ENCODE measurements at places on chromosomes 2 and 18.

GRCh38 chr2:128362889-128363228, 44.2 kb upstream of the HS6ST1 start:
- DNase-seq, result no peak

DNA sequence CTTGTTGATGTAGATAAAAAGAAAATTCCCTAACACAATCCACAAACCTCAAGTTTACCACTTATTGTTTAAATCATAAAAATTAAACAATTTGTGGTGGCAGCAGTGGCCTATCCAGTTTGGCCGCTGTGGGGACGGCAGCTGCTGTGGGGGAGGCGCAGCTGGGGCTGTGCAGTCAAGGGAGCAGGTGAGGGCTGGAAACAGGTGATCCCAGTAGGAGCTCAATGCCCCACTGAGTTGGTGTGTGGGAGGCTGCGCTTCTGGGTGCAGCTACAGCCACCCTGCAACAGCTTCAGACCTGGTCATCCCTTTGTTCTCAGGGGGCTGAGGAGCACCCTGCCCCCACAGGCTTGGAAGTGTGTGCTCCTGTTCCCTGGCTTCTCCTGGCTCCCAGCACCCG, 266.0 kb upstream of the FSIP2 start:
- no peak for DNase-seq

GRCh38 chr18:72412927-72413326, 131.2 kb downstream of the CBLN2 start:
- DNase-seq, result no peak

DNA sequence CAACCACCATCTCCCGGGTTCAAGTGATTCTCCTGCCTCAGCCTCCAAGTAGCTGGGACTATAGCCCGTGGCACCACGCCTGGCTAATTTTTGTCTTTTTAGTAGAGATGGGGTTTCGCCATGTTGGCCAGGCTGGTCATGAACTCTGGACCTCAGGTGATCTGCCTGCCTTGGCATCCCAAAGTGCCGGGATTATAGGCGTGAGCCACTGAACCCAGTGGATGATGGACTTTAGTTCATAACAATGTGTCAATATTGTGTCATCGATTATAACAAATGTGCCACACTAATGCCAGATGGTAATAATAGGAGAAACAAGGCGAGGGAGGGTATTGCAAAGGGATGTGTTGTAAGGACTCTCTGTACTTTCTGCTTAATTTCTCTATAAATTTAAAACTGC, 216.6 kb downstream of the ZBTB7C start:
- no peak for DNase-seq

GRCh38 chr2:151872463-151872862, 44.2 kb upstream of the ARL5A start:
- DNase-seq, result no peak

DNA sequence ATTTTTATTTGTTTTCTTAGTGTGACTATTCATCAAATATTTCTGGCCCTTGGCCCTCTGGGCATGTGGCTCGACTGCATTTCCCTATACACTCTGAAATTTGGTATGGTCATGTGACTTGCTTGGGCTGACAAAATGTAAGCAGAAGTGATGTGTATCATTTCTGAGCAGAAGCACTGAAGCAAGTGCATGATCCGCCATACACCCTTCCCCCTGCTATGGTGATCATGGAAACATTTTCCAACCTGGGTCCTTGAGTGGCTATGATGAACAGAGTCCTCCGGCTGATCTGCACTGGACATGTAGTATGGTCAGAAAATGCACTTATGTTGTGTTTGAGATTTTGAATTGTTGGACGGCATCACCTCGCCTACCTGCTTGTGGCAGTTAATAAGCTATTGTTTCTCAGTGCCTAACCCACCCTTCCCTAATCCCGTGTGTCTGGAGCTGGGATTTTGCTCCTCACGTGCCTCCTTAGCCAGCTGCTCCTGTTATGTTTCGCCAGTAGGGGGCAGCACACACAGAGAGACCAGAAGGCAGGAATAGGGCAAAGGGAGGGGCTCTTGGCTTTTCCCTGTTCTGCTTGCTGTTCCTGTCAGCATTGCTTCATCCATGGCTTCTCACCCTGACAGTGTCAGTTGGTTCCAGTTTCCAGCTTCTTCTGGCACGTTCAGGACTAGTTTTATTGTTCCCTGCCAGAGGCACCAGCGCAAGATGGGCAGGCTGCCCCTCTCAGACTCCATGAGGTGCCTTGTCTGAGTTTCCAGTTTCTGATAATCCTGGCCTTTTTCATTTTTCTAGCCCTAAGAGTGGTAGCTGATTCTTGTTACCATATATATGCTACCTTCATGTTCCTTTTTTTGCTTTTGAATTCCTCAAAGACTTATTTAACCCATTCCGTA, 207.4 kb downstream of the ARL6IP6 start:
- DNase-seq, result no peak

- no peak for DNase-seq
These were observed 8.1 kb upstream of the MTX2 start for GRCh38 chr2:176261136-176261535.

- no peak for DNase-seq
These were observed 1029.1 kb upstream of the KLHL29 start for GRCh38 chr2:22355816-22356433.

DNA sequence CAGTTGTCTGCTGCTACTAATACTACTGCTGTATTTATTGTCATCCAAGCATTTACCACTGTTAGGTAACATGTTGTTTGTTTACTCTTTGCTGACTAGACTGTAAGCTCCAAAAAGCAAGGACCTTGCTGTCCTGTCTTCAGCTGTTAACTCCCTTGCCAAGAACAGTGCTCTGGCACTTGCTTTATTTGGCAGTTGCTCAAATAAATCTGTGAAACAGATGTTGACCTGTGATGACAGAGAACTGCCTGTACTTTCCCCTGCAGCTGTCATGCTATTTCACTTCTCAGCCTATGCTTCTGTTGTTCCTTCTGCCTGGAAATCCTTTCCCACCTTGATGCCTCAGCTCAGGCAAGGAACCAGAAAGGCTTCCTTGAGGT, 181.2 kb downstream of the ATAD2B start:
- DNase-seq, result no peak

DNA sequence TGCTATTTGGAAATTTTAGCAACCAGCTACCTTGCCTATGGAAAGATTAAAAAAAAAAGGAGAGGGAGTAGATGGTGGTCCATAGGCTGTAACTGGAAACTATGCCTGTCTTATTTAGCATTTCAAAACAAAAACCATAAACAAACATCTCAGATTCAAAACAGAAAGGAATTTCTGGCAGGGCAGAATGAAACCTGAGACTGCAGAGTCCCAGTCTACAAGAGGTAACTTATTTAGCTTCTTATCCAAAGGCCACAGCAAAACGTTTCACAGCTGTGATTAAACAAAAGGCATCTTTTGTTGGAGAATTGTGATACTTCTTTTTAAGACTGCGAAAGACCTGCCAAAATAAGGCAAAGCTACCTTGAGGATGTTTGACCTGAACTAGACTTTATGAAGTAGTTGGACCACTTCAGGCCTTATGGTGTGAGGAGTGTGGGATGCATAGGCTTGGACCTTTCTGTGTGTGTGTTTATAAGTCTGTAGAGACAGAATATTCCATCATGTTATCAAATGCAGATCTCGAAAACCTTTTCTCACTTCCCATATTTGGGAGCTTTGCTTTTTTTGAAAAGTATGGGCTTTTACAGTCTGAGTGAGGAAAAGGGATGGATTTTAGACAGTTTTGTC, 11.0 kb downstream of the CRIM1 start:
- DNase-seq, result no peak

GRCh38 chr18:70931942-70932814, 643.3 kb downstream of the SOCS6 start:
- no peak for DNase-seq

DNA sequence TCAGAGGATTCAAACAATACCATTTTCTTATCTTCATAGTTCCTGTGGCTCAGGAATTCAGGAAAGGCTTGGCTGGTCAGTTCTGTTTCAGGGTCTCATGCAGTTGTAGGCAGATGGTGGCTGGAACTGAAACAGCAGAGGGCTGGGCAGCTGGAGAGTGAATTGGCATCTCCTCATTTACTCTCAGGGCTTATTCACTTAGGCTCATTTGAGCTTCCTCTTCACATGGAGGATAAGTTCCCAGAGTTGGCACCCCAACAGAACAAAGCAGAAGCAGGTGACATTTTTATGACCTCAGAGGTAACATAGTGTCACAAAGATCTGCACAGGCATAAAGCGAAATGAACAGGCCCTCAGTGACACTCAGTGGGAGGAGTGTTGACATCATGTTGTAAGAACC, 66.1 kb downstream of the RBBP8 start:
- DNase-seq, result no peak

GRCh38 chr2:217160103-217160743, 300.4 kb upstream of the TNP1 start:
- DNase-seq, result no peak

DNA sequence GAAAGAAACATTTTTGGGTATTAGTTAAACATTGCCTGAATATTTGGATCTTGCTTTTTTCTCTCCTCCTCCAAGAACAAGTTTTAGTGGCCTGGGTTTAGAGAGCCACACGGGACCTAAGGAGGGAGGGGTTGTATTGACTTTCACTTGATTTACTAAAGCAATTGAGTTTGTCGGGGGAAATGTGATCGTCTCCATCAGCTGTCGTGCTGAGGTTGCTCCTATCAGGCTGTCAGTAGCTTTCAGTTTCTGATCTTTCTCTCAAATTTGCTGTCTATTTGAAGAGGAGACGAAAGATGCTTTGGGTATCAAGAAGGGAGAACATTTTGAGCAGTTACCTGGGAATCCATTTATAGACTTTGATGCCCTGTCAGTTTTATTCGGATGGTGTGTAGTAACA, 106.0 kb downstream of the SETBP1 start:
- no peak for DNase-seq

GRCh38 chr2:173424886-173425285, 70.2 kb downstream of the CDCA7 start:
- no peak for DNase-seq

DNA sequence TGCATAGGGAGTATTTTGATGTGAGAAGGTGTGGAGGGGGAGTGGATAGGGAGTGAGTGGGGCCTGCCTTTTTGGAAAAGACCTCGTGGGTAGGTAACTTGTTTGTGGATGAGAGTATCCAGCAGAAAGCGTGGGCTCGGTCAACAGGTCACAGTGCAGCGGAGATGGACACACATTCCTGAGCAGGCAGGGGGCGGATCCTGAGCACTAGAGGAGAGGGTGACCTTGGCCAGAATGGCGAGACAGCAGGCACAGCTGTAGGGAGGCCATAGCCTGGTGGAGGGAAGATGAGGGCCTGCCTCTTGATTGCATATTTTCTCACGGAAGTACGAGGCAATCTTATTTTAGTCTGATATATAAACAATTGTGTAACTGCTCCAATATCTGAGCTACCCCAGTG, 3.6 kb upstream of the MC2R start:
- DNase-seq, result no peak

DNA sequence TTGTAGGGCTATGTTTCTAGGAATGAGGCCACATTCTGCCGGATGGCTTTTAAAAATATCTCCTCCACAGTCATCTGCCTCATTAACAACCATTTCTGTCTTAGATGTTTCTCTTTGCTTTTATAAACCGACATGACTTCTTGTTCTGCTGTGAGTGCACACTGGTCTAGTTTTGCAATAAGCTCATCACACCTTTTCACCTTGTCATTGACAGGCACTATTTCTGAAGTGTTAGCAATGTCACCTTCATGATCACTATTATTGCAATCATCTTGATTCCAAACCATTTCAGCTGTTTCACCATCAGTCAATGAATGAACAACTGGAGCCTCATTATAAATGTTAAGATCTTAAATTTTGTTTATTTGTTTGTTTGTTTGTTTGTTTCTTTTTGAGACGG, 523.7 kb upstream of the DSEL start:
- DNase-seq, result no peak

DNA sequence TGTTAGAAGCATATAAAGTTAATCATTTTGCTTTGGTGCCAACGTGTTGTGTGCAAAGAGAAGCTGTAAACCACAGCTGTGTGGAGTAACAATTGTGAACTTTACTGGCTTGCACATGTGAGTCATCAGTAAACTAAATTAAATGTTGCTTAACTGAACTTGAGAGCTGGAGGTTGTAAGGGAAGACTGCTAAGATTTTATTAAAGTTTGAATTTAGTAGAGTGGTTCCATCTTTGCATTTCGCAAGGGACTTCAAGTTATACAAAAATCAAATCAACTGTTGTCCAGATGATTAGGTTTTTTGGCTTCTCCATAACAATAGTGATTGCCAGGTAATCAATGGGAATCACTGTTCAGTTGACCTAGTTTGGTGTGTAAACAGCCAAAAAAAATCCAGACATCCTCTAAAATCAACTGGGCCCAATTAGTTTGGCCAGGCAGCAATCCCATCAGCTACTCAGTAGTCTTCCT, 247.4 kb downstream of the MYO3B start:
- no peak for DNase-seq

DNA sequence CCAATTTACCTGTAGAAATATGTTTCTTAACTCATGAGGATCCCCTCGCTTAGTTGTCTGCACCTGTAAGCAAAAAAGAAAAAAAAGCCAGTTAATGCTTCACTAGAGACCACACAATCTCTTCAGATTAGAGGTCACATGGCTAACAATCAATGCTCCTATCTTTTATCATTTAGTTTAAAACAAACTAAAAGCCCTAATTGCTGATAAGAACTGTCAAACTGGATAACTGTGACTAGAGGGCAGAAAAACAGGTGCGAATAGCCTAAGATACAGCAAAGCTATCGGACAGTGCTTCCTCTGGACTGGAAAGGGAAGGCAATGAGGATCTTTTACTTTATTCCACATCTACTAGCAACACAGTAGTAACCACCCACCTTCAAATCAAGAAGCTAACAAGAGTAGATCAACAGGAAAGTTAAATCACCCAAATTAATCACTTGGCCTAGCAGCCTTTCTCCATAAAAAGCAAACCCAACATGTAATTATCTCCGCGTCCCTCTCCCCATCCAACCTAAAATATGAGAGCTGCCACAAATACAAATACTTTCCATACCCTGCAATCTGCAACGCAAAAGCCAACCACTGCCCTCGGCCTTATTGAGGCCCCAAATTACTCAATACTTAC, 734 bp downstream of the SLC25A12 start:
- DNase-seq, result no peak

GRCh38 chr18:53018791-53019190, 678.8 kb downstream of the DCC start:
- no peak for DNase-seq

GRCh38 chr2:17482651-17483050, 35.6 kb downstream of the RAD51AP2 start:
- DNase-seq, result no peak

- DNase-seq, result no peak
These were observed 56.6 kb downstream of the GDF7 start for GRCh38 chr2:20723543-20723942.

DNA sequence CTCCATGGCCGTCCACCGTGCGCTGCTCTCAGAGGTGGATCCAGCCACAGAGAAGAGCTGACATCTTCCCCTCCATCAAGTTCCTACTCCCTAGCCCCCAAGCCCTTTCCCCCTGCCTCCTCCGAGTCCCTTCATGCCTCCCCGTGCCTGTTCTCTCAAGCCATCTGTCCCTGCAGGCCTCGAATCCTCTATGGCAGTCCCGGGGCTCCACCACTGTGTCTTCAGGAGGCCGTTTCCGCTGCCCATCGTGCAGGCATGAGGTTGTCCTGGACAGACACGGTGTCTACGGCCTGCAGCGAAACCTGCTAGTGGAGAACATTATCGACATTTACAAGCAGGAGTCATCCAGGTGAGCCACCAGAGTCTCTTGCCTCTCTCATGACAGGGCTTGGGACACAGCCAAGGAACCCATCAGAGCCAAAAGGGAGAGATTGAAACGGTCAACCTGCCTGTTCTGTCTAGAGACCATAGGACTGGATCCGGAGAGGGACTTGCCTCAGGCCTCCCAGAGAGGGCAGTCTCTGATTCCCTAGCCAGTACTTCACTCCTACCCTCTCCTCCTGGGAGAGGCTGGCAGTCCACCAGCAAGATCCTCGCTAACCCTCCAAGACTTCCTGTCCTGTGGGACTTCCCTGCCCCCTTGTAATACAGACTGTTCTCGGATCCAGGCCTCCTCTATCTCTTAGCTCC, 9.7 kb downstream of the UCN start:
- no peak for DNase-seq

All from stimulated activated CD4-positive, alpha-beta T cell treated with anti-CD3 and anti-CD28 coated beads, Interleukin-1b, Interleukin-23, amount 100 ng/mL, for 1 hour (primary cell).